ENCODE measurements at places on chromosomes 12 and 14.

GRCh38 chr12:121009741-121010140 is 6.5 kb downstream of the C12orf43 start:
- DNase-seq, result no peak

DNA sequence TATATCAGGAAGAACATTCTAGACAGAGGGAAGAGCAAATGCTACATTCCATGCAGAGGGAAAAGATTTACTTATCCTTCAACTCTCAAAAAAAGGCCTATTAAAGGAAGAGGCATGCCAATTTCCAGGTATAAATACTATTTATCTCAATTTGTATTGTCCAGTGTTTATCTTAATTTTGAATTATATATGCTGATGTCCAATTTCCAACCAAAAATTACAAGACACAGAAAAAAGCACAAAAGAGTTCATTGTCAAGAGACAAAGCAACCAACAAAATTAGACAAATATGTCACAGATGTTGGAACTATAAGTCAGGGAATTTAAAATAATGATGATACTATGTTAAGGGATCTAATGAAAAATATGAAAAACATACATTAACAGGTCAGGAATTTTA is 286.6 kb upstream of the SFSWAP start:
- DNase-seq, result no peak

DNA sequence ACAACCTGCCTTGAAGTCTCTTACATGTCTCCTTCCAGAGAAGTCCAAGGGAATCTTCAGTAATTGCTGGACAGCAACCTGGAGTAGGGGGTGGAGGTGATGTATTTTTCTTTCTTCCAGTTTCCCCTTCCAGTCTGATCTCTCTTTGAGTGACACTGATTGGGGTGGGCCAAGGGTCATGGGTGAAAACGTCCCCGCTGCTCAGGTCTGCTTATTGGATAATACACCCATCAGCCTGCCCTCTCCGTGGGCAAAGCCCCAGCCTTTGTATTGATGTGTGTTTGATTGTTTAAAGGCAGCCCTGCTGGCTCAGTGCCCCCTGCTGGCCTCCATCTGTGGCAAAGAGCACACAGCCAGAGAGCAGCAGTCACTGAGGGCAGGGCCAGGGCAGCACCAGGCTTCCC is 35.7 kb upstream of the ATP2A2 start:
- no peak for DNase-seq

DNA sequence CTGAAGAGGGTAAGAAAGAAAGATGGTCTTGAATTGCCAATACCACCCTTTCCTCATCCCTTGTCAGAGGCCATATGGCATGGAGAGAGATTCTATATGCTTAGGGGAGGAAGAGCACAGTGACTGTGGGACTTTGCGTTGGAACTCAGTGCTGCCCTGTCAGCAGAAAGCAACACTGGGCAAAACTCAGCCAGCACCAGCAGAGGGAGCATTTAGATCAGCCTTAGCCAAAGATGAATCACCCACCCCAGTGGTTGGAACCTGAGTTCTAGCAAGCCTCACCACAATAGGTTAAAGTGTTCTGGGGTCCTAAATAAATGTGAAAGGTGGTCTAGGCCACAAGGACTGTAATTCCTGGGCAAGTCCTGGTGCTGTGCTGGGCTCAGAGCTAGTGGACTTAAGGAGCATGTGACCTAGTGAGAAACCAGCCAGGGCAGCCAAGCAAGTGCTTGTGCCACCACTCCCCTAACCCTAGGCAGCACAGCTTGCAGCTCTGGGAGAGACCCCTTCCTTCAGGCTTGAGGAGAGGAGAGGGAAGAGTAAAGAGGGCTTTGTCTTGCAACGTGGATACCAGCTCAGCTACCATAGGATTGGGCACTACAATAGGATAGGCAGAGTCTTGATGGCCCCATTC is 11.4 kb upstream of the BCAT1 start:
- no peak for DNase-seq

DNA sequence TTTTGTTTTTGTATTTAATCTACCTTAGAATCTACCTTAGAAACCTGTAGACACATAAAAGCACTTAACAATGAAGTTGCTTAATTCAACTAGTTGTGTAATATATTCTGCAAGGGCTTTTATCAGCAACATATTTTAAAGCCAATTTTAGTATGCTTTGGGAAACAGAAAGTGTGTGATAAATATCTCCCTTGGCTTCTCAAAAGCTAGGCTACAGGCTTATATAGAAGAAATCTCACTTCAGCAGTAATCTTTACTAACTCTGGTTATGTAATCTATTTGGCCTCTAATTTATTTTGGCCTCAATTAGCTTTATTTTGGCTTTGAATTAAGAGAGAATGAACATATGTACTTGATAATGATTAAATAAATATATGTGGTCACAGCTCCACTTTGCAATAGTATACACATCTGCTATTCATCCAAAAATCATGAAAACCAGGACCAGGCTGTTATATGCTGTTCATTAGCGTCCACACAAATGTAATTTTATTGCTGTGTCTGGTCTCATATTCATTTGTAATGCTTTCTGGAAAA is 37.2 kb downstream of the LRP6 start:
- DNase-seq, result no peak

DNA sequence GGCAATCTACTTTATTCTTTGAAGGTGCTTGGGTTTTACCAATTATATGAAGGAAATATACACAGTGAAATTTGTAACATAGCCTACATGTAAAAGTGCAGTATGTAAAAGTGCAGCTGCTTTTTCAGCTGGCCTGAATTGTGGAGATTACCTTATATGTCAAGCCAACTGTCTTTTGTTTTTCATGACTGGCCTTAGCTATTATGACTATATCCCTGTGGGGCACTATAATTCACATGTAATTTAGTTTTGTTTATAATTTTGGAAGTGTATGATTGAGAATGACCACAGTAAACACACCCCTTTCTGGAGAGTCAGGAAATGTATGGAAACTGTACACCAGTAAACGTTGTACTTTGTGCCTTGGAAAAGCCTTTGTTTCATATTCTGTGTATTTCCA is 435.0 kb upstream of the STXBP6 start:
- DNase-seq, result no peak

- no peak for DNase-seq
These were observed 199.8 kb upstream of the NAV3 start for GRCh38 chr12:77630790-77631445.

- no peak for DNase-seq
These were observed at the start of gene BRI3BP for GRCh38 chr12:124993626-124994436. BRI3BP (plus strand) TSS chr12:124993645; CDS start chr12:124993791, 146 bp downstream.

Data from esophagus squamous epithelium (tissue), 5 donors.